CD4-positive, alpha-beta T cell (primary cell): ENCODE measurements at places on chromosomes 6 and 20.

DNA sequence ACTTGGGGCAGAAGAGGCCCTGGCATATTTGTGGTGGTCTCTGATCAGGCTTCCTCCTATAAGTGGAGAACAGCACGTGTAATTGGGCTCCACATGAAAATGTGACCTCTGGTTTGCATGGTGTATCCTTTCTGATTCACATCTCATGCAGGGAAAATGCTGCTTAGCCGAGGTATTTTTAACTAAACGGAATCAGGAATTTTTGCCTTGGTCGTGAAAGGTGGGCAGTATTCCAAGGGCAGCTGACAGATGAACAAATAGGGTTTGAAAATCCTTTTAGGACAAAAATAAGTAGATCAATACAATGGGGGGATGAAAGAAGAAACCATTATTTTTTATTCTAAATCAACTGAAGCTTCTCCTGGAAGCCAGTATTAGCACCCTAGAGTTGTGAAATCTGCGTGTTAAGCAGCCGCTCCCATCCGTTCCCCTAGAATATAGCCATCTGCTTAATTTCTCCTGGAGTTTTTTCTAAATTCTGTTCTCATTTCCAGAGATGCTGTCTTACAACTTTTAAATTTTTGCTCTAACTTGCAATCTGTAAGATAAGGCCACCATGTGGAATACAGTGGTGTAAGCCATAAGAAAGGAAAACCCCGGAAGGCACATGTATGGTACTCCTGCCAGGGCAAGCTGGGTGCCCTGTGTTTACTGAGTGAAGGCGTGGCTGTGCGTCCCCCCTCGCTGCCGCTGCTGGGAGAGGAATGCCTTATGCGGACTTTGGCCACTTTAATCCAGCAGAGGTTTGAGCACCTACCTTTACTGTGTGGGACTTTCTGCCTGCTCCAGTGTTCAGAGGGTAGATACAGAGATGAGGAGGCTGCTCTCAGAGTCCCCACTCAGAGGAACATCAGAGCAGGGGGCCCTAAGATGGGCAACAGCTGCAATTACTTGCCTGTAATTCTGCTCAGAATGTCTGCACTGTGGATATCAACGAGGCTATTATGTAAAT lies 52.4 kb downstream of the SYNJ2 start:
- no peaks in the 10 kb centered on the region for H3K27me3 ChIP-seq
- H3K4me1 ChIP-seq, result peaks cover 18% of the 10 kb centered on the region
- no peak for DNase-seq
- H3K27ac ChIP-seq, result no peak overlapping the region

DNA sequence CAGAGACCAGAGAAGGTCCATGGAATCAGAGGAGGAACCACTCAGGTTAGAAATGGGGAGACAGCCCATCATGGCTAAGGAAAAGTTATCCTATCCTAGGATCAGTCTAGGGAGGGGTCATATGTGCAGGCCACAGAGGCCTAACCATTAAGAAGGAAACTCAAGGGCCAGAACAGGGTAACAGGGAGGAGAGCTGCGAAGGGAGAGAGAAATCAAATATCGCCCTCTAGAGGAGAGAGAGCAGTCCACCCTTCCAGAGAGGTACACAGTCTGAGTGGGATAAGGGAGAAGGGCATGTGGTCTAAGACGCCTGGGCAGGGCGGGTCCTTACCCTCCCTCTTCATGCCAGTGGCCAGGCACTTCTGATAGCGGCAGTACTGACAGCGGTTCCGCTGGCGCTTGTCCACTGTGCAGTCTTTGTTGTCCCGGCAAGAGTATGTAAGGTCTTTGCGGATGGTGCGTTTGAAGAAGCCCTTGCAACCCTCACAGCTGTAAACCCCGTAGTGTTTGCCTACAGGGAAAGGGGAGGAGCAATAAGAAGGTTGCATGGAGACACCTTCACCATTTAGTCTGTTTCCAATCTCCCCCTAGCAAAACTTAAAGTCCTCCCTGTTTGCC lies 2.9 kb downstream of the RXRB start:
- peaks cover 60% of the 10 kb centered on the region for H3K36me3 ChIP-seq
- DNase-seq, result no peak
- no peaks in the 10 kb centered on the region for H3K27me3 ChIP-seq
- no peak overlapping the region for H3K4me3 ChIP-seq
- no peak overlapping the region for H3K27ac ChIP-seq

DNA sequence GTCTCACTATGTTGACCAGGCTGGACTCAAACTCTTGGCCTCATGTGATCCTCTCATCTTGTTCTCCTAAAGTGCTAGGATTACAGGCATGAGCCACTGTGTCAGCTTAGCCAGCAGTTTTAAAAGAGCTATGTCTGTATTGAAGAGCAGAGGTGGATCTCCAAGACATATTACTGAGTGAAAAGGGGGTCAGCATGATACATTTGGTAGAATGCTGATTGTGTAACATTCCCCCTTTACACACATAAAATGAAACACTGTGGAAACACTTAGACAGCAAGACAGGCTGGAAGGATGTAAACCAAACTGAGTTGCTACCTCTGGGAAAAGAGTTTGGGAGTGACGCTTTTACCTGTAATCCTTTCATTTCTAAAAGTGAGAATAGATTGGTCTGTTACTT lies 1.7 kb upstream of the RIPOR3 start:
- H3K27me3 ChIP-seq, result peaks cover 30% of the 10 kb centered on the region
- peaks cover 12% of the 10 kb centered on the region for H3K4me1 ChIP-seq
- H3K36me3 ChIP-seq, result no peaks in the 10 kb centered on the region
- no peak for DNase-seq
- no peak overlapping the region for H3K4me3 ChIP-seq

GRCh38 chr6:41731561-41732086 lies 3.8 kb downstream of the TFEB start:
- peak overlapping the region; percentile 6 for H3K27ac ChIP-seq
- H3K4me3 ChIP-seq, result no peak overlapping the region
- H3K27me3 ChIP-seq, result no peaks in the 10 kb centered on the region
- no peak for DNase-seq

- H3K4me1 ChIP-seq, result no peaks in the 10 kb centered on the region
- H3K4me3 ChIP-seq, result no peak overlapping the region
- DNase-seq, result no peak
- no peak overlapping the region for H3K27ac ChIP-seq
- no peaks in the 10 kb centered on the region for H3K36me3 ChIP-seq
These were observed 56.0 kb downstream of the TGM2 start for GRCh38 chr20:38108986-38109541.

GRCh38 chr6:134240665-134241431 lies 77.1 kb downstream of the SGK1 start:
- peak overlapping the region; percentile 30 for H3K27ac ChIP-seq
- peak; percentile 81 for DNase-seq
- no peaks in the 10 kb centered on the region for H3K36me3 ChIP-seq
- peaks cover 41% of the 10 kb centered on the region for H3K4me1 ChIP-seq

DNA sequence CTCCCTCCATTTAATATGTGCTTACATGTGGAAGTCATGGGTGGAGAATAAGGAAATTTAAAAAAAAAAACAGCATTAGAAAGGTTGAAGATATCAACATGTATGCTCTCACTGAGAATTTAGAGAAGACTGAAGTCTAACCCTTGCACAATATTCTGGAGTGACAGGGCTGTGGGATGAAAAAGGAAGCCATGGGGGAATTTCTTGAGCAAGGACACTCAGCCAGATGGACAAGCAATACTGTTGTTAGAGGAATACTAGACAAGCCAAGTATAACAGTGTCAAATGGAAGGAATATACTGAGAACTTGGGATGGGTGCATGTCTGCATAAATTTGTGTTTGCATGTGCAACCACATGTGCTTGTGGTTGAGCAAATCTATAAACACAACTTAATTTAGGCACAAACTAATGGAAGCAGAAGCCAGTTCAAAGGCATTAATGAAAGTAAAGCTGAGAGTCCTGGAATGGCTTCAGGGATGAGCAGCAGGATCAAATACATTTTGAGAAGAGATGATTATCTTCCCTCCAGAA lies 119.7 kb downstream of the ADGRB3 start:
- no peaks in the 10 kb centered on the region for H3K4me1 ChIP-seq
- H3K4me3 ChIP-seq, result no peak overlapping the region
- H3K27me3 ChIP-seq, result no peaks in the 10 kb centered on the region
- no peak overlapping the region for H3K27ac ChIP-seq
- no peaks in the 10 kb centered on the region for H3K36me3 ChIP-seq

- peaks cover 19% of the 10 kb centered on the region for H3K36me3 ChIP-seq
- H3K4me1 ChIP-seq, result peaks cover 74% of the 10 kb centered on the region
- H3K4me3 ChIP-seq, result peak overlapping the region; percentile 84
- DNase-seq, result peak; percentile 43
These were observed 94.0 kb downstream of the SCML4 start for GRCh38 chr6:107730106-107730505.

DNA sequence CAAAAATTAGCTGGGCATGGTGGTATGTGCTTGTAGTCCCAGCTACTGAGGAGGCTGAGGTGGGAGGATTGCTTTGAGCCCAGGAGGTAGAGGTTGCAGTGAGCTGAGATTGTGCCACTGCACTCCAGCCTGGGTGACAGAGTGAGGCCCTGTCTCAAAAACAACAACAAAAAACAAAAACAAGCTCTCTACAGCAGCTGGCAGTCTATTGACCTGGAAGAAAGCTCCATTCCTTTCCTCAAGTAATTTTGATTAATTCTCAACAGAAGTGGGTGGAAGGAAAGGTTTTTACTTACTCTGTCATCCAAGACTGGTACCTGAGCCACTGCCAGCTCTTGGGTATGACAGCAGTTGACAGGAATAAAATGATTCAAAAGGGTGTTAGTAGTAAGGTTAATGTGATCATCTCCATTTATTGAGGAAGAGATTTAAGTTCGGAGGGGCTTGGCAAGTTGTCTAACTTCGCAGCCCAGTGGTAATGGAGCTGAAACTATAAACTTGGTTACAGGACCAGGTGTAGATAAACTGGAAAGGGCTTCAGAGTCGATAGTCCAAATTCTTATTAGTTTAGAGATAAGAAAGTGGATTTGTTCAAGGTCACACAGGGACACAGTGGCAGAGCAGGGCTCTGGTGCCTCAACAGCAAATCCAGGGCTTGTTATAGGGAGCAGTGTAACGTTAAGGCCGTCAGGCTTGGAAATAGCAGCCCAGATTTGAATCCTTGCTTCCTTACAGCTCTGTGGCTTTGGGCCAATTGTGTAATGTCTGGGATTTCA lies 14.8 kb downstream of the SRSF3 start:
- H3K27ac ChIP-seq, result no peak overlapping the region
- DNase-seq, result no peak
- H3K27me3 ChIP-seq, result no peaks in the 10 kb centered on the region
- peaks cover 49% of the 10 kb centered on the region for H3K4me1 ChIP-seq
- no peak overlapping the region for H3K4me3 ChIP-seq
- H3K36me3 ChIP-seq, result peaks cover 88% of the 10 kb centered on the region

GRCh38 chr6:51273228-51273961 lies 454.7 kb downstream of the TFAP2B start:
- no peak overlapping the region for H3K27ac ChIP-seq
- H3K27me3 ChIP-seq, result no peaks in the 10 kb centered on the region
- no peaks in the 10 kb centered on the region for H3K4me1 ChIP-seq
- no peak overlapping the region for H3K4me3 ChIP-seq
- no peak for DNase-seq

GRCh38 chr20:23393996-23394775 lies 27.1 kb downstream of the NAPB start:
- H3K4me1 ChIP-seq, result no peaks in the 10 kb centered on the region
- H3K27ac ChIP-seq, result no peak overlapping the region

- H3K4me1 ChIP-seq, result no peaks in the 10 kb centered on the region
- DNase-seq, result no peak
- H3K36me3 ChIP-seq, result no peaks in the 10 kb centered on the region
- no peak overlapping the region for H3K27ac ChIP-seq
- peaks cover 30% of the 10 kb centered on the region for H3K27me3 ChIP-seq
These were observed 15.0 kb upstream of the NKX2-2 start for GRCh38 chr20:21528870-21529269.

DNA sequence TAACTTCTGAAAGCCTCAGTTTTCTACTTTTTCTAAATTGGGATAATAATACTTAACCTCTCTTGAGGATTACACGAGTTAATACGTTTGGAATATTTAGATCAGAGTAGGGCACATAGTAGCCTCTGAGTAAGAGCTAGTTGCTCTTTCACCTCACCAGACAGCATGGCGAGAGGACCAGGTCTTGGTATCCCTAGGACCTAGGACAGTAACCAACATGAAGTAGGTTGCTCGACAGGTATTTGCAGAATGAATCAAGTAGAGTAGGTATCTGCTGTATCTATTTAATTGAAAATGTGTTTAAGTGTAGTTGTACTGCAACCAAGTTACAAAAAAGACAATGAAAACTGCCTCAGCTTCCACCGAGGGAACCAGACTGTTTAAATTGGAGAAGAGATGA lies 1.4 kb downstream of the CDC5L start:
- peak overlapping the region; percentile 84 for H3K4me3 ChIP-seq
- no peaks in the 10 kb centered on the region for H3K27me3 ChIP-seq
- peaks cover 31% of the 10 kb centered on the region for H3K36me3 ChIP-seq

DNA sequence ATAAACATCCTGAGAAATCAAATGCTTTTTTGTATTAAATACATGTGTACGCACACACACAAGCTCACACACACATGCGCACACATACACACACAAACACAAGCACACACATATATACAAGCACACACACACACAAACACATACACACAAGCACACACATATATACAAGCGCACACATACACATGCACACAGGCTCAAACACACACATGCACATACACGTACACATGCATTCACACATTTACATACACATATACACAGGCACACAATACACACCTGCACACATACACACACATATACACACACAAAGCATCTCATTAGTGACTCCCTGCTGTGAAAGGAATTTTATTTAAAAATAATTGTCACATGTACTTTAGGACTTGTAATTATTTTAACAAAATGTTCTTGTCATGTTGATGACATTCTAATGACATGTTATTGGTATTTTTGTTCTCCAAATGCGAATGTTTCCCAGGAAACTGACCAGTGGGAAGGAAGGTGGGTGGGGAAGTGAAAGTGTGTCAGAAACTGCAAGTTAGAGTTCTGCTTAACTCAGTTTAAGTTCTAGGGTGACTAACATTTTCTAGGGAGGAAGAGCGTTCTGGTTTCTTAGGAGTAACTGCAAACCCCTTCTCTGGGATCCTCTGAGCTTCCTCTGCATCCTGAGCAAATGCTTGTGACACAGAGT lies 113.9 kb upstream of the ZNF217 start:
- no peak for DNase-seq
- no peaks in the 10 kb centered on the region for H3K27me3 ChIP-seq
- H3K36me3 ChIP-seq, result no peaks in the 10 kb centered on the region
- H3K27ac ChIP-seq, result peak overlapping the region; percentile 52
- H3K4me1 ChIP-seq, result peaks cover 45% of the 10 kb centered on the region

DNA sequence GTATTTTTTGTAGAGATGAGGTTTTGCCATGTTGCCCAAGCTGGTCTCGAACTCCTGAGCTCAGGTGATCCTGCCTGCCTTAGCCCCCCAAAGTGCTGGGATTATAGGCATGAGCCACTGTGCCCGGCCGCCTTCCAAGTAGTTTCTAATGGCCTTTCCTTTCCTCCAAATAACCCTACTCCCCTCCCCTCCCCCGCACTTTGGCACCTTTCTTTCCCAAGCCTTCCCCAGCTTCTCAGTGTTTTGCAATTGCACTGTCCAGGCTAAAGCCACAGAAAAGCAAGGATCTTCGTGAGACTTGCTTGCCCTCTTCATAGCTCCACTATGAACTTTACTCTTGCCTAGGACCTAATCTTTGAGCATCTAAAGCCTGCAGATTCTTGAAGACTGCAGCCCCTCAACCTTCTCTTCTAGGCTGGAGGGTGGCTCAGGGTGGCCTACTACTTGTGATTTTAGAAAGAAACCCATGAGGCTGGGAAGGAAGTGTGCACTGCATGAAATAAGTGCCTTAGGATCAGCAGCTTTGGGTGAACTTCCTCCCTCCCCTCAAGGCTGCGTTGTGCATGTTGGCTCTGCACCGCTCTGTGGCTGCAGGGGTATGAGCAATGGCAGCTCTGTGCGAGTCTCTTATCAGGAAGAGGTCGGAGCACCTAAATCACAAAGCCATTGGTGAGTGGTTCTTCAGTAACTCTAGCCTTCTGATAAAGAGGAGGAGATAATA lies 152.4 kb upstream of the SNX9 start:
- no peak for DNase-seq
- no peak overlapping the region for H3K4me3 ChIP-seq
- H3K27me3 ChIP-seq, result no peaks in the 10 kb centered on the region
- peaks cover 12% of the 10 kb centered on the region for H3K4me1 ChIP-seq
- H3K36me3 ChIP-seq, result no peaks in the 10 kb centered on the region
